ENCODE measurements at places on chromosomes 13 and 19.

GRCh38 chr19:7595466-7596133 lies at the start of gene CAMSAP3:
Gene CAMSAP3 (plus strand): TSS chr19:7595863. CDS start chr19:7596003, 140 bp downstream.
- no peak for DNase-seq

- no peak for DNase-seq
Measured at GRCh38 chr19:989381-990081, 5.4 kb downstream of the WDR18 start.

DNA sequence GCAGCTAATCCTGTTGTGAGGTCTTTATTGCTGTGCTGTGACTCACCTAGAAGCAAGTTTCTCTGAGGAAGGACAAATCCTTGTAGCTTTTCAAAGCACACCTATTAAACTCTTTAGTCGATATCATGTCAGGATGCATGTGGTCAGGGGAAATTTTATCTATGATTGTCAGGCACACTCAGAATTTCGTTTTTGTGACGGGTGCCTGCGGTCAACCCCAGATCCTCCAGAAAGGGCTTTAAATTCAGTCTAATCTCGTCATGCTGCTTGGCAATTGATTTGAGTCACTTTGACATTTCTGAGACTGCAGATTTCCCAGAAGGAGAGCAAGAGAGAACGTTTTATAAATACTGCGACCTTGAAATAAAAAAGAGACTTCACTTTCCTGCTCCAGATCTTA lies 316.9 kb downstream of the FGF9 start:
- no peak for DNase-seq

DNA sequence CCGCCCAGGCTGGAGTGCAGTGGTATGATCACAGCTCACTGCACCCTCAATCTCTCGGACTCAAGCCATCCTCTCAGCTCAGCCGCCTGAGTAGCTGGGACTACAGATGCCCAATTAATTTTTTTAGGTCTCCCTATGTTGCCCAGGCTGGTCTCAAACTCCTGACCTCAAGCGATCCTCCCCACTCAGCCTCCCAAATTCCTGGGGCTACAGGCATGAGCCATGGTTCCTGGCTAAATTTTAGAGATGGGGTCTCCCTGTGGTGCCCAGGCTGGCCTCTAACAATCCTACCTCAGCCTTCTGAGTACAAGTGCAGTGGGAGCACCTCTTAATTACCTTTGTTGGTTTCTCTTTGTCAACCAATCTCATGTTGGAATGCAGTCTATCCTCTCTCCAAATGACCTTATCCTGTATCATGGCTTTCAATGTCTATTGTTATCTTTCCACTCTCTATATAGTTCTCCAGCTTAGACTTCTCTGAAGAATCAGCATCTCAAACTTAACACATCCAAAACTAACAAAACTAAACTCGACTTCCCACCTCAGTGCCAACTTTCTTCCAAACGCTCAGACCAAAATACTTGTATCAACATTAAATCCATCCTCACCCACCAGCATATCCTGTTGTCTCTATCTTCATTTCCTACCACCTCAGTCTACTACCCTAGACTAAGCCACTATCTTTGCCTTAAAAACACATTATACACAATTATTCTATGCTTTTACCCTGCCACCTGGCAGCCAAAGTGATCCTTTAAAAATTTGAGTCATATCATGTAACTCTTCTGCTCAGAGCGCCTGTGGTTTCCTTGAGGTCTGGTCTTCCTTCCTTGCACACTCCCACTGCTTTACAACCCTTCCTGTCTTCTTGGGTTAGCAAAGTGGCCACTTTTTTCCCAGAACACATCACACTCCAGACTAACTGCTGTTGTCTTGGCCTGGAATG lies 6.7 kb downstream of the TPT1 start:
- DNase-seq: no peak

All from T-helper 1 cell (primary cell).